Dermis blood vessel endothelial cell (primary cell): ENCODE measurements at places on chromosomes 2 and 18. TPM values are rescaled to one million over a fixed set of nuclear protein-coding genes. Genes with fewer than 3 reads are reported as not detected.

DNA sequence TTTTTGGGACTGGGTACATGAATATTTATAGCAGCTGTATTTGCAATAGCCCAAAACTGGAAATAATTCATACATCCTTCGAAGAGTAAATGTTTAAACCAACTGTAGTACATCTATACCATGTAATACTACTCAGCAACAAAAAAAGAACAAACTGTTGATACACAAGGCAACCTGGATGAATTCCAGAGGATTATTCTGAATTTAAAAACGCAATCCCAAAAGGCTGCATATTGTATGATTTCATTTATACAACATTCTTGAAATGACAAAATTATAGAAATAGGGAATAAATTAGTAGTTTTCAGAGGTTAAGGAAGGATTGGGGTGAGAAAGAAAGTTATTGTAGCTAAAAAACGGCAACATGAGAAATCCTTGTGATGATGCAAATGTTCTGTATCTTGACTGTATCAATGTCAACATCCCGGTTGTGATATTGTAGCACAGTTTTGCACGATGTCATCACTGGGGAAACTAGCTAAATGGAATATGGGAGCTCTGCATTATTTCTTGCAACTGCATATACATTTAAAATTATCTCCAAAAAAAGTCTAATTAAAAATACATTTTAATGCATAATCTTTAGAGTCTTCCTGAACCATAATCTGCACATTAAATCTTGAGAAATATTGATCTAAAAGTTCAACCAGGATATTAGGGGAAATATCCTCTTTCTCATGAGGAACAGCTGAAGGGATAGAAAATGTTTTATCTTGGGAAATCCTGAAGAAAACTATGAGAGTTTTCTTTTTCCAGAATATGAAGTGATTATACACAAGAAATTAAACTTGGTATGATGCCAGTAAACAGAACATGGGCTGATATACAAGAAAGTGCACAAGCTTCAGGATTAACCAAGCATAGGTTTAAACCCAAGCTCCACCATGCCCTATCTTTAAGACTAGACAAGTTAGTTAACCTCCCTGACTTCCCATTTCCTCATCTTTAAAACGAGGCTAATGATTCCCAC is 21.9 kb downstream of the EVA1A start:
- DNase-seq, result no peak

DNA sequence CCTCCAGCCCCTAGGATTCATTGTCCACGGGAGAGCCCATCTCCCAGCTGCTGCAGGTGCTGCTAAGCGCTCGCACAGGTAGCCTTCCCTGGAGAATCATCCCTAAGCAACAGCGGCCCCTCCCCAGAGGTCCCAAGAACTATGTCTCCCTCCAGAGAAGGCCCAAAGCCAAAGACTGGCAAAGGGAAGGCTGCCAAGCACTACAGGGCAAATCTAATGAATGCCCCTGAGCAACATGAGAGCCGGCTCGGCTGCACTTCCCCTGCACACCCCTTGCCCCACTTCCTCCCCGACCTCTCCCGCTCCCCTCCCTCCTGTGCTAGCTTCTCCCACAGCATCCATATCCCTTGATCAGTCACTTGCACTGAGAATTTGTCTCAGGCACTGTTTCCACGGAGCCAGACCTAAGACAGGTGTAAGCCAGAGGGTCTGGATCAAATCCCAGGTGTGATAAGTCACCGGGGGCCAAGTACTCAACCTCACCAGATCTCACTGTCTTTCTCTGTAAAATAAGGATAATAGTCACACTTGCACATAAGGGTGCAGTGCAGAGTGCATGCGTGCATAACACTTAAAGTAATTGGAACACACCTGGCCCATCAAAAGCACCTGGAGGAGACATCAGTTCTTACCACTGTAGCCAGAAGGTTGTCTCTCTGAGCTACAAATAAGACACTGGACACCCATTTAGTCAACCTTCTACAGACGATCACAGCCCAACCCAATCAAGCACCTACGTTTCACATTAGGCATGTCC is 20.1 kb upstream of the COL6A3 start:
- DNase-seq, result no peak

DNA sequence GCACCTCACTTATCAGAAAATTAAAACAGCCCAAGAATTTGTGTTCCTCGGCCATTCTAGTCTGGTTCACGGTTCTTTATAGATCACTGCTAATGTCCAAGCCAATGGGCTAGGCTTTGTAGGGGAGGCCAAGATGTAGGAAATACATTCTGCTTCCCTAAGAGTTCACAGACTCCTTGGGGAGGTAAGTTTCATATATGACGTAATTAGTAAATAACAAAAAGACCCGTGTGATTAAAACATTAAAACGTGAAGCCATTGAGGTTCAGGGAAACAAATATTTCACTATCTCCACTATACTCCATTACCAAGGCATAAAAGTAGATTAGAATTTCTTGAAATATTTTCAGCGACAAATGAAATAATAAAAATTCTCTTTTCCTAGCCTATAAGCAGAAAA is 272.5 kb upstream of the KLHL29 start:
- DNase-seq, result no peak

DNA sequence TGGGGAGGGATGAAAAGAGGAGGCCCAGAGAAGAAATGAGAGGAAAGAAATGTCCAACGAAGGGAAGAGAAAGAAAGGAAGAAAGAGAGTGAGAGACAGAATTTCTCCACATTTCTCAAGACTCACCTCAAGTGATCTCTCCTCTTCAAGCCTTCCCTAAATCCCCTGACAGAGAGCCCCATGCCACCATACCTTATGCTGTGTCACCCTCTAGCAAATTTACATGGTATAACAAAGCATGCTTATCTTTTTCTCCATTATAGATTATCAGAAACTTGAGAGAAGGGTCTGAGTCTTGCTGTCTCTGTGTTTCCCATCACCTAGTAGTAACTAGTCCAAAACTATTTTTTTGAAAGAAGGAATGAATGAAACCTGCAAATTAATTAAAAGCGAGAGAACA is 1208.4 kb downstream of the DPP10 start:
- no peak for DNase-seq

DNA sequence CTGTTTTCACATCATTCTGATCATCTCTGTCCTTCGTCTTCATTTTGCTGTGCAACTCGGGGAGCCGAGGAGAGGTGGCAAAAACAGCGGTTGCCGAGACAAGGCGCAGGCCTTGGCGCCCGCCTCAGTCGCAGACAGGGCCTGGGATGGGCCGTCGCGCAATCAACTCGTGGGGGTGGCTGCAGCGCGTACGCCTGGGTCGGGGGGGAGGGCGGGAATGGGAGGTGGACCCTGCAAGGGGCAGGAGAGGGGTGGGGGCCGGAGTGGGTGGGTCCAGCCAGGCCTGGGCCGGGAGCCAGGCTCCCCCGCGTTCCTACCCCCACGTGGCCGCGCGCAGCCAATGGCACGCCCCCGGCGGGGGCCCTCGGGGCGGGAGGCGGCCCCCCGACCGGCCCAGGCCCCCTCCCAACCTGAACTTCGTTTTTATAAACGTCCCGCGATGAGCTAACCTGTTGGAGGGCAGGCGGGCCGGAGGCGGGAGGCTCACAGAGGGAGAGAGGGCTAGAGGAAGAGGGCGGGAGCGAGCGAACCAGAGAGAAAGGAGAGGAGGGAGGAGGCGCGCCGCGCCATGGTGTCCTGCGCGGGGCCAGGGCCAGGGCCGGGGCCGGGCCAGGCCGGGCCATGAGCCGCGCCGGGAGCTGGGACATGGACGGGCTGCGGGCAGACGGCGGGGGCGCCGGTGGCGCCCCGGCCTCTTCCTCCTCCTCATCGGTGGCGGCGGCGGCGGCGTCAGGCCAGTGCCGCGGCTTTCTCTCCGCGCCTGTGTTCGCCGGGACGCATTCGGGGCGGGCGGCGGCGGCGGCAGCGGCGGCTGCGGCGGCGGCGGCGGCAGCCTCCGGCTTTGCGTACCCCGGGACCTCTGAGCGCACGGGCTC is at the start of gene HOXD13:
Gene HOXD13 (plus strand): TSS at position 452 of the 875 bp plus-strand sequence. CDS start 170 bp downstream, at position 622.
- DNase-seq, result no peak

DNA sequence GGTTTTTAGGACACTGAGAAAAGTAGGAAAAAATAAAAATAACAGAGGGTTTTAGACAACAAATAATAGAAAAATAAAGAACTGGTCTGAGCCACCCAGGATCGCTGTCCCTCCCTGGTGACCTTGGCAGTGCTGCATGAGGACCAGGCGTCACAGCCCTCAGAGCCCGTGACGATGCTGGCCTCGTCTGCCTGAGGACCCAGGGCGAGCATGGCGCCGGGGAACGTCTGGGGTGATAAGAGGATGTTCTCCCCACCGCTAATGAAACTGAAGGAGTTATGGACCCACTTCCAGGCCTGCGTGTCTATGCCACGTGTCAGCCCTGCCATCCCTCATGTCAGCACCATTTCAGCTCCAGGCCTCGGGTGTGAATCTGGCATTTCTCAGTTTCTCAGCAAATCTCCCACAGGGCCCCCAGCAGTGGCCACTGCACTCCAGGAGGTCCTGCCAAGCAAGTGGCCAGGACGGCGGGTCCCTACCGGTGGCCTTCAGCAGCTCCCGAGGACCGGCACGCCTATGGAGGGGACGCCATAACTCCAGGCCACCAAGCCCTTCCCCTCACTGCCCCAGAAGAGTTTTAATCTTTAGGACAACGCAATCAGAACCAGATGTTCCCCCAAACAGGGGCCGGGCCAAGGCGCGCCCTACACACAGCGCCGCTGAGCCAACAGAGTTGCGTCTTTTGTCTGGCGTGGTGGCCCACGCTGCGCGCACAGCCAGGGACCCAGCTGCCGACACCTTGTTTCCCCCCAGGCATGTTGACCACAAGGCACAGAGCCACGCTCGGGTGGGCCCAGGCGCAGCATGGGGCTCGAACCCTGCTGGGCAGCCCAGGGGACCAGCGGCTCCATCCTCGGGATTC is 179.7 kb downstream of the TWIST2 start:
- no peak for DNase-seq

VAMP5 gene
- 45.3 and 132 TPM in 2 replicates for total RNA-seq

GAREM2 gene
- 0.37 and 0.68 TPM in 2 replicates for total RNA-seq
